Pancreas (tissue), 10 donors: ENCODE measurements at places on chromosomes 4 and X. TPM values are rescaled to one million over a fixed set of nuclear protein-coding genes. Genes with fewer than 3 reads are reported as not detected.

DNA sequence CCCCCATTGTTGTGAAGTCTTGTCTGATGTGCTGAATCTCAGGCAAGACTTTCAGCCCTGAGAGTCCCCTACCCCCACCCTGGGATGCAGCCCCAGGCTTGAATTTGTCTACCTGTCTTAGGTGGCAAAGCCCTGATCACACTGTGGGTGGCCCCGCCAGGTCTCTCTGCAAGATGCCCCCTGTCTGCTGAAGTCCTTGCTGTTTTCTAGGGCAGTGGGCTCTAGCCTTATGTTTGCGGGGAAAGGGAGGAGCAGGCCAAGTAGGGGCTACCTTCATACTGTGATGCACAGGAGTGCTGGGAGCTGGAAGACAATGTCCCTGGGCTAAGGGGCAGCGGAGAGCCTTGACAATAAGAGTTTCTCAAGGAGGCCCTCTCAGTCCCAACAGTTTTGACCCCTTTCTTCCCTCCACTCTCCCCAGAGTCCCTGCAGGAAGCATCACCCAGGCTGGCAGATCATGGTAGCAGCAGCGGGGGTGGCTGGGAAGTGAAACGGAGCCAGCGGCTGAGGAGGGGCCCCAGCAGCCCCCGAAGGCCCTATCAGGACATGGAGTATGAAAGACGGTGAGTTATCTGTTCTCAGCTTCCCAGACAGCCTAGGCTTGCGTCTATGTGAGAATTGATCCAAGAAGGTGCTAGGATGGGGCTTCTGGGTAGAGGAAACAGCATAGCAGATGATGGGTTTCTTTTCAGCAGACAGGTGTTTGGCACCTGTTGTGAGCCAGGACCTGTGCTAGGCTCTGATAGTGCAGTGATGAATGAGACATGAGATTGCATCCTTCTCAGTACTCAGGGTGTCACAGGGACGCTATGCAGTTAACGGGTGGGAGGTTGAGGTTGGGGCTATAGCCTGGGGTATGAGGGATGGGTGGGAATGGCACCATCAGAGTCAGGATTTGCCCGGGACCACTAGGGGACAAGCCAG, 2.2 kb downstream of the RBM10 start:
- no peak overlapping the region for H3K4me3 ChIP-seq
- DNase-seq = no peak
- H3K27me3 ChIP-seq = peaks cover 1% of the 10 kb centered on the region
- no peaks in the 10 kb centered on the region for H3K4me1 ChIP-seq
- H3K36me3 ChIP-seq = no peaks in the 10 kb centered on the region

DNA sequence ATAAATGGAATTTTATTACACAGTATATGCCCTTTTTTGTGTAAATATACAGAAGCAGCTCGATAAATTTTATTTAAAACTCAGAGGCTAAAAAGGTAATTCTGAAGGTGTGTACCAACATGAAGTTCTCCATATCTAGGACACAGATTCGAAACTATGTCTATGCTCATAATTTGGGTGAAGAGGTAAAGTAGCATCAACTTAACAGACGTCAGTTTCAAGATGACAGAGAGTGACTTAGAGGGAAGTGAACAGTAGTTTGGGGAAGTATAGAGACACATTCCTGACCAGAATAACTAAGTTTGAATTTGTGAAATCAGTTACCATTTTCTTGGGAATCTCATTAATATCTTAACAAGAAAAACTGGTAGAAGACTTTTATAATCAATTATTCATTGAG, 2493.3 kb downstream of the ARAP2 start:
- no peak for DNase-seq
- no peaks in the 10 kb centered on the region for H3K36me3 ChIP-seq
- H3K27me3 ChIP-seq = no peaks in the 10 kb centered on the region

DNA sequence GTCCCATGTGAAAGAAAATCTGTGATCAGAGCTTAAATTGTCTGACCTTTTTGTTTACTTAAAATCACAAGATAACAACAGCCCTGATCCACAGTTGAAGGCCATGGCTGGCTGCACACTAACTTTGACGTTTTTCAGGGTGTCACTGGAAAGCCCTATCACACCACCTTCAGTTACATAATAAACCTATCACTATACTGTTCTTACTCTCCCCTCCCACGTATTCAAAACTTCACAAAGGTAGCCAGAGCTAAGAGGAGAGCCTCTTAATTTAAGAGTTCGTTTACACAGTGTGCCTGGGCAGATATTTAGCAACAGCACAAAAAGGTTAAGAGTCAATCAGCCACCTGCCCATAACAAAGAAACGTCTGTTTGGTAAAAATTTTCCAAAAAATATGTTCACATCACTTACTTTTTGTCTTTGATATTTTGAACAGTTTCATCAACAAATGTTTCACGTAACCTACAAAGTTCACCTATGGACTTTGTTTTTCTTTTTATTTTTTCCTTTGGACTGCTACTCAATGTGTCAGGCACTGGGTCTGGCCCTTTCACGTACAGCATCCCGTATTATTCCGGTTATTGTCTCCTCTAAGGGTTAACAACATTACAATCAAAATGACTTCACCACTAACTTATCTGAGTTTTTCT, 25.0 kb downstream of the RFC1 start:
- no peak overlapping the region for H3K27ac ChIP-seq
- H3K4me3 ChIP-seq = no peak overlapping the region
- no peaks in the 10 kb centered on the region for H3K27me3 ChIP-seq
- no peaks in the 10 kb centered on the region for H3K36me3 ChIP-seq
- H3K4me1 ChIP-seq = peaks cover 34% of the 10 kb centered on the region

DNA sequence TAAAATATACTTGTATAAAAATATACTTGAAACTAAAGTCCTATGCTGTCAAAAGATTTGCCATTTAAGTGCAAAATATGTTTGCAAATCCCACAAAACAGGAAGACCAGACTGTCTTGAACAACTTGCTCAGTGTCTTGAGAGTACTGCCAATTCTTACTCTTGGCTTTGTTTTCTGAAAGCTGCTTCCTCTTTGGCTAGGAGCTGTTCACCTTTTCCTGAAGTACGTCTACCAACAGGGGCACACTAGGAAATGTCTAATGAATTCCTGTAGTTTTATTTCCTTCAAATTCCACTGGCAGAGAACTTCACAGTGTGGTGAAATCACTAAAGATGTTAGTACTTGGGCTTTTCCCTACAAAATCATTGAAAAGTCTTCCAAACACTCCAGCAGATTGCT, 46.4 kb upstream of the ABCG2 start:
- H3K27ac ChIP-seq = no peak overlapping the region
- H3K27me3 ChIP-seq = no peaks in the 10 kb centered on the region
- no peak for DNase-seq
- H3K4me1 ChIP-seq = no peaks in the 10 kb centered on the region

DNA sequence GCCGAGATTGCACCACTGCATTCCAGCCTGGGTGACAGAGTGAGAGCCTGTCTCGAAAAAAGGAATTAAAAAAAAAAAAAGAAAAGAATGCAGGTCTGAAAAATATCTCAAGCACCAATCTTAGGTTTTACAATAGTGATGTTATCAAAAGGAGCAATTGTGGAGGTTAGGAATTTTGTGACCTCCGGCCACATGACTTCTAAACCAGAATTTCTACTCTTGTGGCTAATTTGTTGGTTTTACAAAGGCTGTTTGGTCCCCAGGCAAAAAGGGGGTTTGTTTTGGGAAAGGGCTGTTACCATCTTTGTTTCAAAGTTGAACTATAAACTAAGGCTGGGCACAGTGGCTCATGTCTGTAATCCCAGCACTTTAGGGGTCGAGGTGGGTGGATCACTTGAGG, 15.4 kb upstream of the ZNF41 start:
- H3K27ac ChIP-seq = no peak overlapping the region
- DNase-seq = no peak
- no peaks in the 10 kb centered on the region for H3K4me1 ChIP-seq
- no peak overlapping the region for H3K4me3 ChIP-seq

DNA sequence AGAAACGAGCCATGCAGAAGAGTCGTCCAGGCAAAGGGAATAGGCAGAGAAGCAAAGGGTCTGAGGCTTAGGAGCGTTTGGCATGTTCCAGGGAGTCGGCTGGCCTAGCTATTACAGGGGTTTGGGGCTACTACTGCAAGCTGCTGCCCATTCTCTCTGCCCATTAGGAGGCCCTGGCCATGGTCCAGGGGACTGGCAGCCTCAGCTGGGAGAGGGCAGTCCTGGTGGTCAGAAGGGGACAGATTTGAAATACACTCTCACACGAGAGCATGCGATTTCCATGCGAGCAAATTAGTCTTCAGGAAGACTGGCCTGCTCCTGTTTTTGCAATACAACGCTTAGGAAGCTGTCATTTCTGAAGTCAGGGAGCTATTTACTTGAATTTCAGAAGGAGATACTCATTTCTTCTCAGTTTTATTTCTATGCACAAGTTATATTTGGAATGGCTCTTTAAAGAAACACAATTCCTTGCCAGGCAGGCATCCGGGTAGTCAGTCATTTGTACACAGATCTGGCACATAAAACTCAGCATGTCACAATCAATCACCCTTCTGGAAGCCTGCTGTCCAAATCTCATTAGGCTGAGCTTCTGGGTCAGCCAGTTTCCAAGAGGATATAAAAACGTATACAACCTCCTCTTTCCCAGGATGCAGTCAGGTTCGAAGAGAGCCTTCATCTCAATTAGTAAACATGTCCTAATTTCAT, 27.0 kb downstream of the PROM1 start:
- H3K4me3 ChIP-seq = no peak overlapping the region
- H3K27ac ChIP-seq = peak overlapping the region; percentile 26
- no peak for DNase-seq

DNA sequence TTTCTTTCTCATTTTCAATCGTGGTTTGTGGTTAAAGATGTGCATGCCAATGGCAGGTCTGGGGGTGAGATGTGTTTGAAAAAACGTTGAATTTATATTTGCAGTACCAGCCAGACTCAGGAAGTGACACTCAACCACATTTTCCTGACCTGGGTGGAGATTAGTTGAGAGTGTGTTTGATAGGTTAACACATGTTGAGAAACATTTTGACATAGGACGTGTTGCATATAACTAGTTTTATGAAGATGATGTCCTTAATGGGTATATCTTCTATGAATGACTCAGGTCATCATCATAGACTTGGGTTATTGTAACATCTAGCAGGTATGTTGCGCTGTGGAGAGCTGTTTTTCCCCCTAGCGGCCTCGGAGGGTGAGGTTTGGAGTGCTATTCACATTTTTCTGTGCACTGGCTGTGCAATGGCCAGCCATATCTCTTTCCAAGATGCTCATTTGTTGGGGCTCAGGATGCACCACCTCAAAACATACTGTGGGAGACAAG, 21.7 kb upstream of the CD38 start:
- no peak overlapping the region for H3K27ac ChIP-seq
- H3K4me1 ChIP-seq = no peaks in the 10 kb centered on the region
- no peaks in the 10 kb centered on the region for H3K27me3 ChIP-seq
- no peaks in the 10 kb centered on the region for H3K36me3 ChIP-seq
- no peak for DNase-seq
- H3K4me3 ChIP-seq = no peak overlapping the region

GRCh38 chrX:44908153-44908552, 35.2 kb downstream of the KDM6A start:
- no peak for DNase-seq
- no peaks in the 10 kb centered on the region for H3K36me3 ChIP-seq
- no peaks in the 10 kb centered on the region for H3K27me3 ChIP-seq
- H3K4me3 ChIP-seq = no peak overlapping the region
- H3K27ac ChIP-seq = no peak overlapping the region
- peaks cover 23% of the 10 kb centered on the region for H3K4me1 ChIP-seq

GRCh38 chrX:25048178-25048577, 32.4 kb upstream of the ARX start:
- H3K4me1 ChIP-seq = no peaks in the 10 kb centered on the region
- no peak for DNase-seq
- no peaks in the 10 kb centered on the region for H3K36me3 ChIP-seq
- no peak overlapping the region for H3K4me3 ChIP-seq

Gene RAB9B
- 0.38 TPM for total RNA-seq

Gene EPGN
- total RNA-seq = 0.24 TPM

Gene ABLIM2
- 7.2 TPM for total RNA-seq

Gene VCX3A
- not detected for total RNA-seq

Gene CSN1S1
- not detected for total RNA-seq

Gene BCORL1
- 6.4 TPM for total RNA-seq

Gene SGMS2
- total RNA-seq = 13.7 TPM

Gene DKC1
- total RNA-seq = 19.3 TPM

Gene CPLX1
- total RNA-seq = 0.63 TPM
